ENCODE measurements at places on chromosomes 1 and 21.

- no peak for DNase-seq
These were observed 2.1 kb upstream of the SLC44A5 start for GRCh38 chr1:75612976-75613375.

GRCh38 chr1:51627672-51628071 lies 10.8 kb downstream of the OSBPL9 start:
- no peak for DNase-seq

- DNase-seq = no peak
These were observed 14.9 kb downstream of the VPS45 start for GRCh38 chr1:150082494-150082893.

- DNase-seq = no peak
These were observed 650.4 kb downstream of the LTN1 start for GRCh38 chr21:28342212-28342810.

GRCh38 chr21:16597753-16598152 lies 868.0 kb downstream of the USP25 start:
- DNase-seq = no peak

DNA sequence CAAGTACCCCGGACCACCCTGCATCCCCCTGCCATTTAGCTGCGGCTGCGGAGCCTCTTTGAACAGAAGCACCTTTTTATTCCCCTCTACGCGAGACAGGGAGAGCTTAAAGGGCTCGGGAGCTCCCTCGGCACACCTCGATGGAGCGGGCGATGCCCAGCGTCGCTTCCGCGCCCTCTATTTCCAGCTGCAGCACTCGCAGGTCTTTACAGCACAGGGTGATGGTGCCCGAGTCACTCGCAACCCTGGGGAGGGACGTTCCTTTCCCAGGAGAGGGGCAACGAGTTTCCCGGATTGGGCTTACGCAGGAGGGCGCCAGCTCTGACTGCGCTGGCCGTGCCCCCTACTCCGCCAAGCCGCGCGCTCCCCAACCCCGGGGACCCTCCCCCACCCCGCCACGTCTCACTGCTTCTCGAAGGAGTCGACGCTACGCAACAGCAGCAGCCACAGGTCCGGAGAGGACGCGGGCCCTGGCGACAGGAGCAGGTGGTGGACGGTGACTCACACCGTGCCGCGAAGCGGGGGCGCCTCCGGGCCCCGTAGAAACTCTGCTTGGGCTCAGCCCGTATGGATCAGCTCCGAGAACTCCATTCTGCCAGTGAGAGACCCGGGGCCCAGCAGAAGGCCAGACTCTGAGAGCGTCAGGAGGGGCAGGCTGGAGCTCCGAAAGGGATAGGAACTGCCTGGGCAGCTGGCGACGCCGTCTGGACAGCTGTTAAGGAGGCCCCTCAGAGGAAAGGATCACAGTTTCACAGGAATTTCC lies 5.8 kb upstream of the FAM167B start:
- DNase-seq = peak; percentile 70

All from sciatic nerve (tissue), 2 donors.